Effector memory CD8-positive, alpha-beta T cell (primary cell): ENCODE measurements at places on chromosomes 1 and 21.

DNA sequence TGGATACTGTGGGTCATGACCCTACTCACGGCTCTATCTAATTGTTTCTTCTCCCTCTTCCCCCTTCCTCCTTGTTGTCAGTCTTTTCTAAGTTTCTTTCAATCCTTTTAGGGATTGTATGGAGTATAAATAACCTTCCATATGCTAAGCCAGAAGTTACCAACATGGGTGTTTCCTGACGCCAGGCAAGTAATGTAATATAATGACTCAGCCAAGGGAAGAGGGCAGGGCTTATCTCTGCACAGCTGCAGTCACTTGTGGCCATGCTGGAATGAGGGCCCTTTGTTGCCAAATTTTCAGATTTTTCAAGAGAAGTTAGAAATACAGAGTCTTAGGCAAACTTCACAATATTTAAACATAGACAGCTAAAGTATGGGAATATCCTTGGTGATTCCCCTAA is 194.6 kb downstream of the ST6GALNAC3 start:
- DNase-seq: no peak
- peaks cover 22% of the 10 kb centered on the region for H3K4me1 ChIP-seq
- H3K27ac ChIP-seq: peak overlapping the region; percentile 36
- H3K27me3 ChIP-seq: no peaks in the 10 kb centered on the region
- H3K4me3 ChIP-seq: peak overlapping the region; percentile 56
- no peaks in the 10 kb centered on the region for H3K36me3 ChIP-seq

DNA sequence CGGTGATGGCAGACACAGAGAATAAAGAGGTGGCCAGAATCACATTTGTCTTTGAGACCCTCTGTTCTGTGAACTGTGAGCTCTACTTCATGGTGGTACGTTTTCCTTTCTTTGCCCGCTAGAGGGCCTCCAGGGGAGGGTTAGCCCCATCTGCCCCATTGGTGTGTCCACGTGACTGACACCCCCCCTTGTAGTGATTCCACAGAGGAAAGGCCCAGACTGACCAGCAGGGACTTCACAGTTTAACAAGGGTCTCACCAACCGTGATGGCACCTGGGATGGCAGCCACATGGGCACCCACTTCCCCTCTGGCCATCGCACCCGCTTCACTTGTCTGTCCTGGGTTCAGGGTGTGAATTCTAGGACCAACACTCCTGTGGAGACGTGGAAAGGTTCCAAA is 22.3 kb upstream of the SARS1 start:
- no peak overlapping the region for H3K27ac ChIP-seq
- no peaks in the 10 kb centered on the region for H3K4me1 ChIP-seq
- DNase-seq: no peak
- no peaks in the 10 kb centered on the region for H3K27me3 ChIP-seq
- no peaks in the 10 kb centered on the region for H3K36me3 ChIP-seq
- no peak overlapping the region for H3K4me3 ChIP-seq

- no peak overlapping the region for H3K27ac ChIP-seq
- H3K27me3 ChIP-seq: peaks cover 24% of the 10 kb centered on the region
- DNase-seq: no peak
- no peaks in the 10 kb centered on the region for H3K4me1 ChIP-seq
- H3K4me3 ChIP-seq: no peak overlapping the region
- H3K36me3 ChIP-seq: peaks cover 3% of the 10 kb centered on the region
Measured at GRCh38 chr1:203150511-203151297, 23.2 kb downstream of the ADORA1 start.

DNA sequence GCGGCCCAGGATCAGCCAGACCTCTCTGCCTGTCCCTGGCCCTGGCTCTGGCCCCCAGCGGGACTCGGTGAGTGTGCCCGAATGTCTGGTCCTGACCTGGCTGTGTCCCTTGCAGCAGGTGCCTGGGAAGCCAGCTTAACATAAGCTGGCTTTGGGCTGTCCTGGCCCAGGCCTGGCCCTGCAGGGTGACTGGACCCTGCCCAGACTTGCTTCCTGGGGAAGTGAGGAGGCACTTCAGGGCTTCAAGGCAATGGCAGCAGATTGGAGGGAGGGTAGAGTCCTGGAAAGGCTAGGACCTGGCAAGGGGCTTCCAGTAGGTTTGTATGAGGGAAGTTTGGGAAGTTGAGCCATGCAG is 16.4 kb downstream of the RPS6KA1 start:
- peaks cover 71% of the 10 kb centered on the region for H3K4me1 ChIP-seq
- H3K27ac ChIP-seq: peak overlapping the region; percentile 95
- H3K4me3 ChIP-seq: peak overlapping the region; percentile 86
- DNase-seq: no peak

DNA sequence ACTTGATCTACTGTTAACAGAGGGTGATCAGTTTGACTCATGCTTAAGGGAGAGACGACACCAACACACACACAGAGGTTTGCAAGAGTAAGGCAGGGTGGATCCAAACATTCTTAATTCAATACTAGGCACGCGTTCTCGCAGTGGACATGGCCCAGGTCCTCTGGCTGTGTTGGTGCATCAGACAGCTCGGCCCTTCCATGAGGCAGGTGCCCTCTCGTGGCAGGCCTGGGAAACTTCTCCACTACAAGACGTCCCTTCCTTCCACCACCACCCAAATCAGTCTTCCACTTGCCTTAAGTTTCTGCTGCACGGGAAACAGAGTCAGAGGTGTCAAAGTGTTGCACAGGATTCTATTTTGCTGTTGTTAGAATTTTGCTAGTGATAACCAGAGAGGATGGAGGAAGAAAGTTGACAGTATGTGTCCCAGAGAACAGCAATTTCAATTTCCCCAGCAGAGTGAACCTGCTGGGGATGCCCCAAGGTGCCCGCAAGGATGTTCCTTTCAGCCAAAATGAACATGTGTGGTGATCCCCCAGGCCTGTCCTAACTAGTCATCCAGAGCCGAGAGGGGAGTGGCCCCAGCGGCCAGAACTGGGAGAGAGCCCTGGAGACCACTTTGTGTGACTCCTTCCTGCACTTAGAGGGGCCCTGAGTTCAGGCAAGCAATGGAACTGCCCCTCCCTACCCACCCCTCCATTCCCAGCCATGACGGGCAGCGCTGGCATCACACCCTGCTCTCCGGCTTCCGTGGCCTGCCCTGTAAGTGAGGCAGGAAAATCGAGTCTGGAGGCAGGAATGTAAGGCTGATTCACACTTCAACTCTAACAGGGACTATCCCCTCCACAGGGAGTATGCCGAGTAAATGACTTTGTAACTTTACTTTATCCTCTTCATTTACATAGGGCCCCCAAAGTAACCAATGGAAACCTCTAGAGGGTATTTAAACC is 34.8 kb downstream of the MX1 start:
- peak; percentile 31 for DNase-seq
- peak overlapping the region; percentile 44 for H3K27ac ChIP-seq
- peaks cover 20% of the 10 kb centered on the region for H3K36me3 ChIP-seq
- H3K4me3 ChIP-seq: no peak overlapping the region

DNA sequence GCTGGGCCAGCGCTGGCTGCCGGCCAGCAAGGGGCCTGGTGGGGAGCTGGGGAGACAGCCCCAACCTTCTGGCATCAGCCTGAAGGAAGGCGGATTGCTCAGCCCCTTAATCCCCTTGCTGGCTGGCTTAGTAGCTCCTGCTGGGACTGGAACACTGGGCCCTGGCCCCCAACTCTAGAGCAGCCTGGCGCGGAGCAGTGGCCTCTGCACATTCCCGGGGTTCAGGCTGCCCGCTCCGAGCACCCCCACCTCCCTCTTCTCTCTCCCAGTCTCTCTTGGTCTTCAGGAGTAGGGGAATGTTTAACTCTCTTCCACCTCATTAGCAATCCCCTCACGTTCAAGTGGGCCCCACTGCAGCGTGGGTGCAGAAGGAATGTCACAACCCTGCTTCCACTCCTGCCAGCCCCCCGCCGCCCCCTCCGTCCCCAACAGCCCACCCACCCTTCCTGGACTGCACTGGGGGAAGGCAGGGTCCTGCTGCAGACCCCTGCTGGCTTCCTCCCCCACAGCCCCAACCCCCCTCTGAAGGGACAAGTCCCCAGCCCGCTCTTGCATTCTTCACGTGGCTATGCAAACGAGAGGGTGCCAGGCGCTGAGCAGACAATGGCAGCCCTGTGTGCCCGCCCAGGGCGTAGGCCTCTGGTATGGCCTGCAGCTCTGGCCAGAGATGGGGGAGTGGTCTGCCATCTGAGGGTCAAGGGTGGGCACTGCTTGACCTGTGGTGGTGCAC is 980 bp upstream of the CLDN19 start:
- no peaks in the 10 kb centered on the region for H3K27me3 ChIP-seq
- no peak for DNase-seq
- H3K27ac ChIP-seq: no peak overlapping the region
- H3K4me1 ChIP-seq: no peaks in the 10 kb centered on the region
- peaks cover 10% of the 10 kb centered on the region for H3K36me3 ChIP-seq

DNA sequence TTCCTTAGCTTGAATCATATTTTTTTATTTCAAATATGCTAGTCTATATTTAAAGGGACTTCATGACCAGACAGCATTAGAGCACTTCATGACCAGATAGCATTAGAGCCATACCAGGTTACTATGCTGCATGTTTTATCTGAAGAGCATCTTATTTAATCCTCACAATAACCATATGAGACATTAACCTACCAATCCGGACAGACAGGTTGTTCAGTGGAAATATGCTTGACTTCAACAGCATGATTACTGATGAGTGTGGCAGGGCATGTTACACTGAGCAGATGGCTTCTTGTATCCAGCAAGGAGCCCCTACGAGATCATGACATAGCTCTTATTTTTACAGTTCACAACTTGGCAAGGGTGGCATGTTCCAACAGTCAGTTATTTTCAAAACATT is 85.0 kb upstream of the KCTD3 start:
- H3K27ac ChIP-seq: no peak overlapping the region
- H3K4me3 ChIP-seq: no peak overlapping the region
- no peaks in the 10 kb centered on the region for H3K36me3 ChIP-seq
- DNase-seq: no peak

GRCh38 chr1:155300553-155301329 is 497 bp downstream of the PKLR start:
- H3K4me1 ChIP-seq: no peaks in the 10 kb centered on the region
- H3K27me3 ChIP-seq: peaks cover 24% of the 10 kb centered on the region
- no peaks in the 10 kb centered on the region for H3K36me3 ChIP-seq
- no peak overlapping the region for H3K4me3 ChIP-seq
- no peak for DNase-seq

GRCh38 chr1:218926631-218927030 is 247.0 kb upstream of the LYPLAL1 start:
- DNase-seq: no peak
- H3K4me1 ChIP-seq: no peaks in the 10 kb centered on the region
- no peak overlapping the region for H3K4me3 ChIP-seq
- no peak overlapping the region for H3K27ac ChIP-seq
- H3K27me3 ChIP-seq: no peaks in the 10 kb centered on the region

DNA sequence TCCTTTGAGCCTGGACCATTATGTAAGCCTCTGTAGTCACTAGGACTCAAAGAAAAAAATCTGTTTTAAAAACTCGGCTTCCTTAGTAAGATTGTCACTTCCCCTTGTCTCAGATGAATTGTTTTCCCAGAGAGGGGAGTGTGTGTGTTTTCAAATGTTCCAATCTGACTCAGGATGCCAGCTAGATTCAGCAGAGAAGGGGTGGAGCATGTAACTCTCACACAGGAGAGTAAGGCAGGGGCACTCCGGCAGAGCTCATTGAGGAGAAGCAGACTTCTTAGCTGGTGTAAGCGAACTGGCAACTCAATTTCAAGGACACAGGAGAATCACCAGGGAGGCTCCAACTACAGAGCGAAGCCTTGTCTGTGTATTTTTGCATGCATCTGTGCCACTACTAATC is 623.2 kb downstream of the LMO4 start:
- no peaks in the 10 kb centered on the region for H3K4me1 ChIP-seq
- peaks cover 42% of the 10 kb centered on the region for H3K27me3 ChIP-seq
- no peak overlapping the region for H3K27ac ChIP-seq
- no peaks in the 10 kb centered on the region for H3K36me3 ChIP-seq

GRCh38 chr1:53754484-53755312 is 15.7 kb upstream of the GLIS1 start:
- H3K27me3 ChIP-seq: no peaks in the 10 kb centered on the region
- no peak overlapping the region for H3K4me3 ChIP-seq
- DNase-seq: peak; percentile 28
- H3K36me3 ChIP-seq: no peaks in the 10 kb centered on the region

DNA sequence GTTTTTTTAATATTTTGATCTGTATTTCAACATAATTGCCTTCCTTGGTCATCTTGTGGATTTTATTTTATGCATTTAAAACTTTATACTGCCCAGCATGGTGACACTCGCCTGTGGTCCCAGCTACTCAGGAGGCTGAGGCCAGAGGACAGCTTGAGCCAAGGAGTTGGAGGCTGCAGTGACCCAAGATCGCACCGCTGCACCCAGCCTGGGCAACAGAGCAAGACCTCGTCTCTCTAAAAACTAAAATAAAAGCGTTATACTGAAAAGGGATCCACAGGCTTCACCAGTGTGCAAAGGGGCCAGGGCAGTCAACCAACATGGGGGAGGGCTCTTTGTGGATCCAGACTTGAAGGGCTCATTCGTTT is 1.4 kb downstream of the NID1 start:
- H3K36me3 ChIP-seq: no peaks in the 10 kb centered on the region
- peaks cover 14% of the 10 kb centered on the region for H3K4me1 ChIP-seq
- peak overlapping the region; percentile 68 for H3K4me3 ChIP-seq
- H3K27ac ChIP-seq: no peak overlapping the region

DNA sequence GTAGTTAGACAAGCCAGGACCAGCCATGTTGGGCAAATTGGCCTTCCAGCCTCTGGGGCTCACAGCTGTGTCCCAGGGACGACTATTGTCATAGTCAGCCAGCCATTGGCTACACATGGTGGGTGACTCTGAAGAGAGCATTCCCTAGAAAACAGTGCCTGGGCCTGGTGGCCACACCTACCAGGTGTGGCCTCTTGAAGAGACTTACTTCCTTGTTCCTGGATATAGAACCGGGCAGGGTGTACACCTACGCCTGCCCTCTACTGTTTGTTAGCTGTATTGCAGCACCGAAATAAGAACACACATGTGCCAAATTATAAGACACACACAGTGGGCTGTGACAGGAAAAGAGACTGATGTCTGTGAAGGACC is 134.6 kb upstream of the ARHGEF16 start:
- peak overlapping the region; percentile 28 for H3K27ac ChIP-seq
- peaks cover 5% of the 10 kb centered on the region for H3K4me1 ChIP-seq
- H3K27me3 ChIP-seq: peaks cover 5% of the 10 kb centered on the region
- no peaks in the 10 kb centered on the region for H3K36me3 ChIP-seq
- H3K4me3 ChIP-seq: no peak overlapping the region

GRCh38 chr1:2443277-2444137 is 31.1 kb upstream of the PEX10 start:
- no peak for DNase-seq
- H3K4me3 ChIP-seq: peak overlapping the region; percentile 61
- H3K4me1 ChIP-seq: peaks cover 6% of the 10 kb centered on the region
- no peak overlapping the region for H3K27ac ChIP-seq
- H3K36me3 ChIP-seq: no peaks in the 10 kb centered on the region

GRCh38 chr1:29416267-29417146 is 180.2 kb downstream of the PTPRU start:
- no peaks in the 10 kb centered on the region for H3K36me3 ChIP-seq
- H3K4me1 ChIP-seq: no peaks in the 10 kb centered on the region
- H3K27ac ChIP-seq: no peak overlapping the region
- DNase-seq: no peak

GRCh38 chr1:176338877-176339276 is 124.1 kb upstream of the PAPPA2 start:
- DNase-seq: no peak
- no peaks in the 10 kb centered on the region for H3K36me3 ChIP-seq
- H3K4me1 ChIP-seq: no peaks in the 10 kb centered on the region
- no peaks in the 10 kb centered on the region for H3K27me3 ChIP-seq
